ENCODE measurements at places on chromosomes 5 and 9. TPM values are rescaled to one million over a fixed set of nuclear protein-coding genes. Genes with fewer than 3 reads are reported as not detected.

- DNase-seq: no peak
These were observed 50.4 kb downstream of the ACO1 start for GRCh38 chr9:32434892-32435291.

- no peak for DNase-seq
These were observed 23.3 kb downstream of the TMEM171 start for GRCh38 chr5:73143716-73144115.

CYFIP2 gene
- 259 TPM for total RNA-seq

SHROOM1 gene
- total RNA-seq: 2.0 TPM

GRCh38 chr9:89661391-89661949 lies 56.7 kb downstream of the GADD45G start:
- no peak for DNase-seq

GRCh38 chr9:26243029-26243697 lies 564.9 kb upstream of the TUSC1 start:
- DNase-seq: no peak

WDR41 gene
- total RNA-seq: 35.2 TPM

GRCh38 chr5:38257308-38258041 lies 884 bp upstream of the EGFLAM start:
- no peak for DNase-seq

TAL2 gene
- total RNA-seq: 0.51 TPM

LCN6 gene
- not detected for total RNA-seq

DNA sequence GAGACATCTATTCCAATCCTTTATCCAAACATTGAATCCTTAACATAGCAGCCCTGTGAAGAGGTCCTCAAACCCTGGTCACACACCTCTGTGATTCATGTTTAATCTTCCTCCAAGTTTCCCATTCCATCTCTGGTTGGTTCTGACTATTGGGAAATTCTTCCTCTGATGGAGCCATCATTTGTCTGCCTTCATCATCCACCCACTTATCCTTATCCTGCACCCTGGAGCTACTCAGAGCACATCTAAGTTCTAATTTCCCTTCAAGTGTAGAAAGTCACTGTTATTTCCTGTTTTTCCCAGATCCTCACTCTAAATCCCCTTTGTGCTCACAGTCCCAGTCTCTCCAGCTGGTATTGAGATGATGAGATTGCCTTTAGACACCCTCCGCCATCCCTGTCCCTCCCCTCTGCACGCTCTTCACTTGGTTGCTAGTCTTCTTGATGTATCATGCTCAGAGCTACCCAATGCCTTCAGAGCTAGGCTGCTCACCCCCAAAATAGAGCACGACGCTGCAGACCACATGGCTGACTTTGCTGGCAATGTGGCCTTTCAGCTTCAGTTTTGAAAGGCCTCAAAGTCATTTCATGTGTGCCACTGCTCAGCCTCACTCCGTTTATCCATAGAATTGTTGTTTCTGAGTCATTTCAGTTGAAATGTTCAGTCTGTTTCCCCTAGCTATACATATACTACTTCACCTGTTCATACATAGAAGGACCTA lies 154.3 kb downstream of the PALM2AKAP2 start:
- no peak for DNase-seq

CMBL gene
- total RNA-seq: 3.8 TPM

DNA sequence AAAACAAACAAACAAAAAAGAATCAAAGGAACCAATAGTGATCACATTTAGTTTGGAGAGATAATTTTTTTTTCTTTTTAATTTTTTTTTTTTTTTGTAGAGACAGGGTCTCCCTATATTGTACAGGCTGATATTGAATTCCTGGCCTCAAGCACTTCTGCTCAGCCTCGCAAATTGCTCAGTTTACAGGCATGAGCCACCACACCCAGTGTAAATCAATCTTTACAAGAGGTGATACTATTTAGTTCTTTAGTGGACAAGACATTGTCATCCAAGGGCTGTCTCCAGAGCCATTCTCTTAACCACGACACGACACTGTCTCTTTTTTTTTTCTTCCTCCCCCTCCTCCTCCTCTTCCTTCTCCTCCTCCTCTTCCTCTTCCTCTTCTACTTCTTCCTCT lies 29.6 kb downstream of the ERAP2 start:
- DNase-seq: no peak

GRCh38 chr5:58759745-58760144 lies 176.9 kb downstream of the RAB3C start:
- no peak for DNase-seq

DNA sequence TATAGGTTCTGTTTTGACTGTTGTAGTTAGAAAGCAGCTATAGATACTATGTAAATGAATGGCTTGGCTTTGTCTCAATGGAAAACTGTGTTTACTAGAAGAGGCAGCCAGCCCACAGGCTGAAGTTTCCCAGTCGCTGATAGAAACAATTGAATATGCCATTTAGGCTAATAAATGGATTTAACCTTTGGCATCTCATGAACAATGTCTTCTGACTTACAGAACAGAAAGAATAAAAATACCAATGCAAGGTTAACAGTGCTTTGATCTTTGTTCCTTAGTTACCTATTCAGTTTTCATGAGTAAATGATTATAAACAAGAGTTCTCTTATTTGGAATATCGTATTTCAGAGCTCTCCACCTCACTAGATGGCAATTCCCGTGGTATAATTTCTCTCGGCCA lies 120.6 kb downstream of the PAM start:
- DNase-seq: no peak

DNA sequence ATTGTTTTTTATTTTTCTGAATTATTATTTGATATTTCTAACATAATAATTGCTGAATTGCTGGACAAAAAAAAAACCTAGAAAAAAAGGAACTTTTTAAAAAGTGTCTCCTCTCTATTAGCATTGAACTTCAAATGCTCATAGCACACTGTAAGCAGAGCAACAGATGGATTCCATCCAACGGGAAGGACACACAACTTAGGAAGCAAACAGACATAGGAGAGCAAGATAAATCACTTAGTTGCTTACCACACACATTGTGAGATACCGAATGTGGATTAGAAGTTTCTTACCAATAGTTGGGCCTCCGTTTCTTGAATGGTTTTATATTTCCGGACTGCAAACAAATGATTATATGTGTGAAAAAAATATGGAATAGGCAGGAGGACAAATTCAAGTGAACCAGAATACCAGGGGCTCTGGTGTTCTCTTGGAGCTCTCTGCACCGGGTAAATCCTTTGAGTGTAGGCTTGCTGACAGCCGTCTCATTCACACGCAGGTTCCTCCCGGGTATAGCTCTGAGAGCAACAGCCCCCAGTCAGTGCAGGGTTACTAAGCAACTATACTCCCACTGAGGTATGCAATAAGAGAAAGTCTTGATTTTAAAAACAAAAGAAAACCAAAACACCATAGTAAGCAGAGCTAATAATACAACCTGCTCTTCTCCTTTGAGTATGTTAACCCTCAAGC lies 217.6 kb downstream of the TMEM167A start:
- DNase-seq: no peak

DNA sequence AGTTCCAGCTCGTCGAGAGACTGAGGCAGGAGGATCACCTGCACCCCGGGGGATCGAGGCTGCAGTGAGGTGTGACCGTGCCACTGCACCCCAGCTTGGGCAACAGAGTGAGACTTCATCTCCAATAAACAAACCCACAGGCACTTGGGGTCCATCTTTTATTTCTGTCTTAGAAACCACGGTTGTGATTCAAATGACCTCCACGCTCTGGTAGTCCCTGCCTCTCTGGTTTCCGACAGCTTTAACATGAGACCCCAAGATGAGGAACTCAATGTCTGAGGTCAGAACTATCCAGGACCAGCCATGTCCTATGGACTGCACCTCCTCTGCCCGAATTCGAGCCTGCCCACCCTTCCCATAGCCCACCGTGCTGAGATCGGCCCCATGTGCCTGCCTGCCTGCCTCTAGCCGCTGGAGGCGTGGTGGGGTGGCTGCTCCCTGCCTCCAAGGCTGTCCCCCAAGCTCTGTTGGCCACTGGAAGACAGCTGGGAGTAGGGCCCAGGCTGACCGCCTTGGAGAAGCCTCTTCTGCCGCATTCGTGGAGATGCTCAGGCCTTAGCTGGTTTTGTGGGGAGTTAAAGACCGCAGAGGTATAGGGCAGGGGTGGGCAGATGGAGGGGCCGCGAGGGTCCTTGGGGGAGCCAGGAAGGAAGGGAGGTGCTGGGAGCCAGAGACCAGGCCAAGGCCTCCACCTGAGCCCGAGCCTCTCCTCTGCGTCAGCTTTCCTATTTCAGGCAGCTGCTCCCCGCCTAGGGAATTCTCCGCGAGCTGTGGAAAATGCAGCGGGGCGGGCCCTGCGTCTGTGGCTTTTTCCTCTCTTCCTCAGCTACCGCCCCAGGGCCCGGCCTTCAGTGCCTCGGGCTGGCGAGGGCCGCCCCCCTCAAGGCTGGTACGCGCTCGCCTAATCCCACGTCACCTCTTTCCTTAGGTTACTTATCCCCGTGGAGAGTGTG lies 6.9 kb upstream of the WDR5 start:
- no peak for DNase-seq

- peak; percentile 65 for DNase-seq
These were observed 4.5 kb upstream of the SET start for GRCh38 chr9:128684325-128685199.

TRAF1 gene
- total RNA-seq: 322 TPM

DNA sequence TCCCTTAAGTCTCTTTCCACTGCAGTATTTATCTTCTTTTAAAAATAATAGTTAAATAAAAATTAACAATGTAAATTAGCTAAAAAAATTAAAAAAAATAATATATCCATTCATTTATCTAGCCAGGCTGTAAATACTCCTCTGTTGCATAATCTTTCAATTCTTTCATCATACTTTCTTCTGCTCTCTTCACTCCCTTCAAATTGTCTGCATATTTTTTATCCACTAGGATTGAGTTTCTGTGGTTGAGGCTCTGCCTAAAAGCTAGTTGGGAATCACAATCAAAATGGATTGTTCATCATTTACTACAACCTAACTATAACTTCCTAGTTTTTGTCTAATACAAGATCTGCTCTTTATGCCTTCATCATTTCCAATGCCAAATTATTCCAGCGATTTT lies 182.2 kb downstream of the PDE4D start:
- no peak for DNase-seq

GRCh38 chr5:173306695-173307094 lies 21.5 kb downstream of the STC2 start:
- DNase-seq: no peak

- no peak for DNase-seq
These were observed 423.0 kb upstream of the BRINP1 start for GRCh38 chr9:119792242-119792641.

GPR151 gene
- not detected for total RNA-seq

DNA sequence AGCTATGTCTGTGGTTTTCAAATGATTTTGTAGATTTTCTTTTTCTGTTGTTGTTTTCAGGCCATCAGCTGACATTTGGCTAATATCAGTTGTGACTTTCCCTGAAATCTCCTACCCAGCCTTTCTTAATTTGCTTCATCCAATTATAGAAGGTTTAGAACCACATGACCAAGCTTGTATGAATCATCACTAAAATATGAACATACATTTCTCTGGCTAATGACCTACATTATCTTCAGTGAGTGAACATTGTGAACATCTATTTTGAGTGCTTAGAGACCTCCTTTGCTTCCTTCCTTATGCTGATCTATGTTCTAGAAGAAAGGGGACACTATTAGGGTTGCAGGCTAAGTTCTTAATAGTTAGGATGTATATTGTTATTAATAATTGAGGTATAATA lies 532.5 kb downstream of the RAB3C start:
- no peak for DNase-seq

DNA sequence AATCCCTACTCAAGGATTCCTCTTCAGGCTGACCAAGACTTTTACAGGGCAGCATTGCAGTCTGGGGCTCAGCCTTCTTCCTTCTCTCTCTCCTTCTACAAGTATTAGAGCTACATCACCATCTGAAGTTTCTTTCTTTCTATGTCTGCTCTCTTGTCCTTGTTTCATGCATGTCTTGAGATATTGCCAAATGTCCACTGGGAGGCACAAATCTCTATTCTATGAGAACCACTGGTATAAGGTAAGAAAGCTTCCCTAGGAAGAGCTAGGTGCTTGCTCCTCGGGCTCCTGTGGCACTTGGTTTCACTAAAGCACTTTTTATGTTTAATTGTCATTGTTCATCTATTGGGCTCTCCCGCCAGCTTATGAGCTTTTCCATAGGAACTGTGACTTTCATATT lies 289.2 kb upstream of the PCSK5 start:
- DNase-seq: no peak

DNA sequence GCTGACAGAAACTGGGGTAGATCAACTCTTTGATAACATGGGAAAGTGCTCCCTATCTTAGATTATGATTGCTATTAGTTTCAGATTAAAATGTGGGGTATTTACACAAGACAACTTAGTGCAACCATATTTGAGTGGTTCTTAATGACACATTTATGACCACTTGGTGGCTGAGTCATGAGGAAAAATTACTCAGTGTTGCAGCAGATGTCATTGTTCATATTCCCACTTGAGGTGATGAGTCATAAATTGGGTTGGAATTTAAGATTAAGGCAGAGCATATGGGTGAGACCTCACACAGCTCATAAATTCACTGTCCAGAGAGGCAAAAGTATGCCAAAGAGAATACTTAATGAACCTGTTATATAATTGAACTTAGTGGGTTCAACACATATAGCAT lies 408.3 kb downstream of the DMRT2 start:
- DNase-seq: no peak

DNA sequence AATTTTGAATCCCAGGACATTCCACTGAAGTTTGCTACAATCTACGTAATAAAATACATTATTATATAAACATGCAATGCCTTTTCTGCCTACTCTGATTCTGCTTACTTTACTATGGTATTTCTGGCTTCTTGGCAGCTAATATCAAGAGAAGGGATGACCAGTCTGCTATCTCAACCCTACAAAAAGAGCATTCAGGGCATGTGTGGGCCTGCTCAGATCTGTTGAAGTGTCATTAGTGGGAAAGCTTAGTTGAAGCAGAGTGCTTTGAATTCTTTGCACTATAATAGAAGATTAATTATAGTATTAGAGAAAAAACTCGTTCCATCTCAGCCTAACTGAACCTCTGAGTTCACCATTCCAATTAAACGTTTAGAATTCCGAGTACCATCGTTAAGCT lies 339.5 kb upstream of the ISL1 start:
- no peak for DNase-seq

DNA sequence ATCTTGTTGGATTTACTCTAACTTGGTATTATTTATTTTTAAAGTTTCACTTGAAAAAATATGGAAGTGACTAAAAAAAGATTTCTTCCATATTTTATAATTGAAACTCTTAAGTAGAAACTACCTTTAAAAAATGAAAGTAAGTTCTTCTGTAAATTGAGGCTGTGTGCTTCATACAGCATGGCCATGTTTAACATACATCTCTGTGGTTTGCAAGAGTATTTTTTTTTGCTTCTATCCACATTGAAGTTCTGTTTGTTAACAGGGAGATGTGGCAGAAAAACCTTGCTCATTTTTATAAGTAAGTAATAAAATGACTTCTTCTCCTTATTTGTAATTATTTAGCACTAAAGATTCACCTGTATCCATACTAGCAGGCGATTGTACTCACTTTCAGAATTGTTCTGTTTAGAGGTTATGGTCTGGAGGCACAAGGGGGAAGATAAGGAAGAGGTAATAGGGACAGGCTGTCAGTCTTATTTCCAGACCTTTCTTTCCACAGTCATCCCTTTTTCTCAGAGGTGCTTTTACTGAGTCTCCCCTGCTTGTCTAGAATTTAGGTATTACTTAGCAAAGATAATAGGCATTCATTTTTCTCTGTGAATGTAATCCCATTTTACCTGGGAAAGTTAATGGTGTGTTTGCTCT lies 16.0 kb downstream of the FYB1 start:
- no peak for DNase-seq

FAM153A gene
- 5.8 TPM for total RNA-seq

ASS1 gene
- total RNA-seq: 2.3 TPM
